ENCODE measurements at places on chromosomes 7 and 10.
A peak's percentile ranks its signal among the peaks of the same experiment; 100 is the strongest.

DNA sequence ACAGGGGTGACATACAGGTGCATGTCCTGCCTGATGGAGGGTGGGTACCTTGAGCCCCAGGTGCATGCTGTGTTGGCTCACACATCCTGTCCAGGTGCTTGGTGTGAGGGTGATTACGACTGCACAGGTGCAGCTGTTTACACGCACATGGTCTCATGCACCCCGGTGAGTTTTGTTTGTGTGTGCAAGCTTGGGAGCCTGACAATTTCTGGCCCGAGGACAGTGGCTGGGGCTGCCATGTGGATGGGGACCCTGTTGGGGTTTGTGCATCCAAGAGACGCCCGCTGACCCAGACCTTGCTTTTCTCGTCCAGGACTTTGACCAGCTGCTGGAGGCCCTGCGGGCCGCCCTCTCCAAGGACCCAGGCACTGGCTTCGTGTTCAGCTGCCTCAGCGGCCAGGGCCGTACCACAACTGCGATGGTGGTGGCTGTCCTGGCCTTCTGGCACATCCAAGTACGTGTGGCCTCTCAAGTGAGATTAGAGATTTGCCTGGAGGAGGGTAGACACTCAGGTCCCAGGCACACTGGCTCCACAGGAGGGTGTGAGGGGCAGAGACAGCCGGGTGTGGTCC is 61.7 kb downstream of the PRF1 start:
- no peak for DNase-seq

DNA sequence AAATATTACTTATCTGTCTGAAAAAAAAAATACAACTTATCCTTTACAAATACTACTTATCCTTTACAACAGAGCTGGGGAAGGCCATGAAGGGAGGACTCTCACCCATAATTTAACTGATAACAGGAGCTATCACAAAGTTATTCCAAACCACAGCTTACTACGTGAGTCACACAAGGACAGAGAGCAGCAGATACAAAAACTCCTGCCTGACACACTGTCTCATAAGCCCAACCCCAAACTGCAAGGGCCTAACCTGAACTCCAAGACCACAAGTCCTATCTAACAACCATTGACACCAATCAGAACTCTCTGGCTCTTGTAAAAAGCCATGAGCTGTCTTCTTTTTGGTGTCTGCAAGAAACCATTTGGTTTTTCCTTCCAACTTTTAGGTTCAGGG is 28.5 kb upstream of the CXCL12 start:
- no peak for DNase-seq

DNA sequence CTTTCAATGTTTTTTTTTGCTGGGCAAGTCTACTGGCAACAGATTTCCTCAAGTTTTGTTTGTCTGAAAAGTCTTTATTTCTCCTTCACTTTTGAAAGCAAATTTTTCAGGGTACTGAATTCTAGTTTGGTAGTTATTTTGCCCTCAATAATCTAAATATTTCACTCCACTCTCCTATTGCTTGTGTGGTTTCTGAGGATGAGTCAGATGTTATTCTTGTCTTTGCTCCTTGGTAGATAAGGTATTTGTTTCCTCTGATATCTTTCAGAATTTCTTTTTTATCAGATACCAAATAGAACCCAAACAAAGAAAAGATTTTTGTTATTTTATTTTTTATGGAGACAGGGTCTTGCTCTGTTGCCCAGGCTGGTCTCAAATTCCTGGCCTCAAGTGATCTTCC is 99.2 kb upstream of the MALRD1 start:
- no peak for DNase-seq

- DNase-seq: no peak
Observed at GRCh38 chr10:97019213-97019844, 166.4 kb downstream of the SLIT1 start.

- DNase-seq: no peak
Observed at GRCh38 chr10:84365335-84365881, 37.0 kb downstream of the CCSER2 start.

DNA sequence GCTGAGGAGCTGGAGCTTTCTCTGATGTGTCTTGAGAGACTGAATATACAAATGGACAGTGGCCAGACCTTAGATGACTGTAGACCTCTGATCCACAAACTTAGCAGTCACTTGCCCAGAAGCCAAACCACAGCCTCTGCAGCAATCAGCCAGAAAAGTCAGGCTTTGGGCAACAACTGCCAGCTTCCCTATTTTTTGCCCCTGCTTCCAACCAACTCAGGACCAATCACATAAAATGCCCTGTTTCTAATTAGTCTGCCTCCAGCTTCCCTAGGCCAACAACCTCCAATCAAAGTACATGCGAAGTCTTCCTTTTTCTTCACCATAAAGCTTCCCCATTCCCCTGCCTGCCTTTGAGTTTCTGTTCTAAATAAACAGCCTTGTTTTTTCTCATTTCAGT is 37.8 kb upstream of the CACUL1 start:
- DNase-seq: no peak

GRCh38 chr7:42198974-42199668 is 37.9 kb downstream of the GLI3 start:
- DNase-seq: no peak

DNA sequence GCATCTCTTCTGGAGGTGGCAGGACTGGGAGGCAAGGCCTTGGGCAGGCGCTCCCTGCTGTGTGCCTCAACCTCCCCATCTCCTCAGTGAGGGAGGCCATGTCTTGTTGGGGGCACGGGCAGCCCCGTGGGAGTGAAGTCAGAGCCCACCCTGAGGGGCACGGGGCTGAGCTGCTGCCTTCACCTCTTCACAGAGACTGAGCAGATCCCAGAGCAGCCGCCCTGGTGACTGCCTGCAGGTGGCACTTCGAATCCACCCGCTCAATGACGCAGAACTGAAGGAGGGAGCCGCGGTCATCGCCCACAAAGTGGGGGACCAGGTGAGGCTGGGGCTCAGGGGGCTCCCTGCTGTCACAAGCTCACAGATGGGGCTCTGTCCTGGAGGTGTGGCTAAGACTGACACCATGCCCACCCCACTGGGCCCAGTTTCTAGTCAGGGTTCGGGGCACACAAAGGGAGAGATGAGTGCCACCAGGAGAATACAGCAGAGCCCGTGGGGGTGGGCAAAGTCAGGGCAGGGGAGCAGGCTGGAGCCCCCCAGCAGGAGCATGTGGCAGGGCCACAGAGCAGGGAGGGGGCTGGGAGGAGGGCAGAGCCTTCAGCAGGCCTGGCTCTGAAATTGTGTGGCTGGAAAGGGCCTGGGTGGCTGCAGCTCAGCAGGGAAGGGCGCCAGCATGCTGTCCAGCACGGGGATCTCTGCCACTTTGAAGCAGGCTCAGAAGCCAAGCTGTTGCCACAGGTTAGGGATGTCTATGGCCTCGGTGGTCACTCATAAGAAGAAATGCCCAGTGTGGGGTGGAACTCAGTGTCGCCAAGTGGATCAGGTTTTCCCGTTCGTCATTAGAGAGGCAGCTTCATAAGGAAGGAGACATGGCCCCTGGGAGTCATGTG is 18.8 kb upstream of the CHST12 start:
- no peak for DNase-seq

DNA sequence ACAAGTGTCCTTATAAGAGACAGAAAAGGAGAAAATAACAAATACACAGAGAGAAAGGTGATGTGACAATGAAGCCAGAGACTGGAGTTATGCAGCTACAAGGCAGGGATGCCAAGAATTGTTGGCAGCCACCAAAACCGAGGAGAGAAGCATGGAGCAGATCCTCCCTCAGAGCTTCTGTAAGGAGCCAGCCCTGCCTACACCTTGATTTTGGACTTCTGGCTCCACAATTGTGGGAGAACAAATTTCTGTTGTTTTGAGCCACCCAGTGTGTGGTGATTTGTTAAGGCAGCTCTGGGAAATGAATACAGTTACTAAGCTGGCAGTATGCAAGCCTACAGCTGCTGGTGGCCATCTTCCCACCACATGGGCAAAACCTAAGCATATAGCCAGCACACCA is 163.6 kb downstream of the GRM8 start:
- no peak for DNase-seq

DNA sequence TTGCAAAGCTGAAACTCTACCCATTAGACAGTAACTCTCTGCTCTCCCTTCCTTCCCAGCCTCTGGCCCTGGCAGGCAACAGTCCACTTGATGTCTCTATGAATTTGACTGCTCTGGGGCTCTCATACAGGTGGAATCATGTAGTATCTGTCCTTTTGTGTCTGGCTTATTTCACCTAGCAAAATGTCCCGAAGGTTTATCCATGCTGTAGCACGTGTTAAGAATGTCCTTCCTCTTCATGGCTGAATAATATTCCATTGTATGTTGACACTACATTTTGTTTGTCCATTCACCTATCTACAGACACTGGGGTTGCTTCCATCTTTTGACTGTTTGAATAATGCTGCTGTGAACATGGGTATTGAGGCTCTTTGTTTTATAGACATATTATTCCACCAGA is 128.9 kb downstream of the EGFR start:
- no peak for DNase-seq

- DNase-seq: peak; percentile 37
Observed at GRCh38 chr7:150357270-150357669, 11.4 kb upstream of the REPIN1 start.

DNA sequence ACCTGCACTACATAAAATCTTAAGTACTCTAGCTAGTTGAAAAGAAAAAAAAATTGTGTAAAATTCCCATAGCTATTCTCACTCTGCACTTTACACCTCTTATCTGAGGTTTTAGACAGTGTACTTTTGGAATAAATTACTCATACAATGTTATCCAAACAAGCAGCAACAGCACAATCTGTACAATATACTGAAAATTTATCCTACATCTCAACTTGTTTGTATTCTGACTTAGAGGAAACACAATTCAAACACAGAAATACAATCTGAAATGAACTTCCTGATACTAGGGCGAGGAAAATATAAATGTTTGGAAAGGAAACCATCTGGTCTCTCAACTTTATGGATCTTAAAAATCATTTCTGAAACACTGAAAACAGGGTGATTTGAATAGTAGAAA is 381.7 kb downstream of the THSD7A start:
- no peak for DNase-seq

DNA sequence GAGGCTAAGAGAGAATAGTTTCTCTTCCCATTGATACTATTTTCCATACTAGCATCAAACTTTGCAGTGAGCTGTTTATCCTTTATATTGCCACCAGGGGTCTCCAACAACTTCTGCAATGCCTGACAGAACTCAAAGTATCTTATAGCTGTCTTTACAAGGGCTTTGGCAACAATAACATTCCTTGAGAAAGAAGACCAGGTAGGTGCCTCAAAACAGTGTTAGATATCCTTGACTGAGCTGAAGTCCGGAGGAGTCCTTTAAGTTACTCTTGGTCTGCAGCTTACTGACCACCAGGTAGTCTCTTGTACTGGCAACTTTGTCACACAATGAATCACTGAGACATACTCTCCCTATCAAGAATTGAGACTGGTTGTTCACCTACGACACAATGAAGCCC is 30.0 kb upstream of the TES start:
- peak; percentile 49 for DNase-seq

DNA sequence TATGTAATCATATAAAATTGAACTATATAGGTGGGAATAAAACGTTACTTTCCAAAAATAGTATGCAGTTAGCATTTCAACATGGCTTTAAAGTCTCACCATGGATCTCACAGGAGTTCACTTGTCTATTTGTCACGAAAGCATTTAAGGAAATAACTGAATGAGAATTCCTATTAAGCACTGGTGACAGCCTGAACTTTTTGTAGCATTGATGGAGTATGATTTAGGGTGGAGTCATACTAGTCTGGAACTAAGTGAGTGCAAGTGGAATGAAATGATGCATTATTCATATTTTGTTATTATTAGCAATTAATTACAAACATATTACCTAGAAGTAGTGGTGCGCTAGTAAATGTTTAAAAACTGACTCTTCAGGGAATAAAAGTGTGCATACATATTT is 26.0 kb upstream of the HIBADH start:
- DNase-seq: no peak

DNA sequence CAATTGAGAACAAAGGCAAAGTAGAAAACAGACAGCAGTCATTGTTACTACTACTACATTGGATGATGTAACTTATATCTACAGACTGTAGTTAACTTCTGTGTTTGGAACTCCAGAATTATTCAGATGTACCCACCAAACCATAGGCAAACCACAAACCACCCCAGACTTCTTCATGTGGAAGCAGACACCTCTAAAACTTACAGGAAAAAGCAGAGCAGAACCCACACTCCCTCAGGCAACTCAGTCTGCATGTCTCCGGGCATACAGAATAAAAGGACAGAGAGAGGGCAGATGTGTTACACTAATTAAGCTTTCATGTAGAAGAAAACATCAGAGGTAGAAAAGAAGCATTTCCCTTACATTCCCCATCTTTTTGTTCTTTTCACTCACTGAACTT is 9.0 kb downstream of the LSM5 start:
- no peak for DNase-seq

DNA sequence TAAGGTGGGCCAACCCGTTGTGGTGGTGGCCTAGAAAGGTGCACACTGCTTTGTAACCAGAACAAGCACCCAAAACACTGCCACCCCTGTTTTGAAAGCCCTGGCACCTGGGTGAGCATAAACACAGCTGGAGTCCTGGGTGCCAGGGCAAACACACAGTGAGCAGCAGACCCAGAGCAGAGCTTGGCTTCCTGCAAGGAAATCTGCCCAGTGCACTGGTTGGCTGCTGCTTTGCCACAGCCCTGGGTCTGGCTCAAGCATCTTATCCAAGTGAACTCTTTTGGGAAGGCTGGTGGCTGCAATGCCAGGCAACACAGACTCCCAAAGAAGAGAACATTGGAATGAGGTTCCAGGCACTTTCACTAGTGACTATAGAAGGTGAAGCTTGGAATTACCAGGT is 145.5 kb upstream of the PDE1C start:
- DNase-seq: no peak

DNA sequence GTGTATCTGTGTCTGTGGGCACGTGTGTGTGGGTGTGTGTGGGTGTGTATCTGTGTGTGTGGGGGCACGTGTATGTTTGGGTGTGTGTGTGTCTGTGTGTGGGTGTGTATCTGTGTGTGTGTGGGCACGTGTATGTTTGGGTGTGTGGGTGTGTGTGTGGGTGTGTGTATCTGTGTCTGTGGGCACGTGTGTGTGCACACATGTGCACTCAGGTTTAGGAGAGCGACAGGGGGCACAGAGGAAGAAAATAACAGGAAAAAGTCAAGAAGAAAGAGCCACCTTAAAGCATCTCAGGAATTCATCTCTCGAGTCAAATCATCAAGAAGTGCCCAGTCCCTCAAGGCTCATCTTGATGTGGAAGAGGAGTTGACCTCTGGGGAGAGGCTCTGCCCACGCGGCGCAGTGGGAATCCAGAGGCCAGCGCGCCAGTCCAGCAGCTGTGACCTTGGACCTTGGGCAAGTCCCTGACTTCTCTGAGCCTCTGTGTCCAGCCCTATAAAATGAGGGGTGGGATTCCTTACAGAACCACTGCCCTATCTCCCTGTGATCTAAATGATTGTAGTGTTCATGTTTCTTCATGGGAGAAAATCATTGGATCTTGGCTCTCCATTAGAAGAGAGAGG is 147.8 kb downstream of the RGS10 start:
- DNase-seq: no peak

- no peak for DNase-seq
Observed at GRCh38 chr7:31408140-31408729, 67.7 kb upstream of the NEUROD6 start.

DNA sequence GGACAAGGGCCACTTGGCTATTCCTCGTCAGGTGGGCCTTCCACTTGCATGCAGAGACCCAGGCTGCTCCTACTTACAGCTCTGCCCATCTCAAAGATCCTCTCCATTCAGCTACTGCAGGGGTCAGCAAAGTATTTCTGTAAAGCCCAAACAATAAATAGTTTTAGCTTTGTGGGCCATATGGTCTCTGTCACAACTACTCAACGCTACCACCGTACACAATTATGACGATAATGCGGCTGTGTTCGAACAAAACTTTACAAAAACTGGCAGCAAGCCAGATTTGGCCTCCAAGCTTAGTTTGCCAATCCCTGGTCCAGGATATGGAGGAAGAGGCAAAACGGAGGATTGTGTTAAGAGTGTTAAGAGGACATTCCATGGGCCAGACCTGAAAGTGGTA is 12.8 kb downstream of the RAB11FIP2 start:
- no peak for DNase-seq
